Hematopoietic multipotent progenitor cell (in vitro differentiated cells): ENCODE measurements at places on chromosomes 7 and 10.

- no peak for DNase-seq
Observed at GRCh38 chr7:87912121-87912520, 21.9 kb upstream of the ADAM22 start.

GRCh38 chr7:157690833-157691585 is 354.2 kb downstream of the DNAJB6 start:
- DNase-seq, result no peak

DNA sequence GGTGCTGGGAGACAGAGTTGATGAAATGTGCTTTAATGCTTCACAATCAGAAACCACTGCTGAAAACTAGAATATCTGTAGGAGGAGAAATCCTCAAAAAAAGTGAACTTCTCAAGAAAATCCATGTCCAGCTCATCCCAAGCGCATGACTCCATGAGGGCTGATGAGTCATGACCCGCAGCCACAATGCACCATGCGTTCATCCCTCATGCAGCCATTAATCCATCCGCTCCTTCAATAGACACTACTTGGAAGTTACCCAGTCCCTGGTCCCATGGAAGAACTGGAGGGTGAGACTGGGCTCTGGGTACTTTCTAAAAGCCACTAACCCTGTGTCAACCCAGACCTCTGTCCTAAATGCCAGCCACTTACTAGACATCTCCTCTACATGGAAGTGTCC is 24.4 kb downstream of the TMEM273 start:
- no peak for DNase-seq

DNA sequence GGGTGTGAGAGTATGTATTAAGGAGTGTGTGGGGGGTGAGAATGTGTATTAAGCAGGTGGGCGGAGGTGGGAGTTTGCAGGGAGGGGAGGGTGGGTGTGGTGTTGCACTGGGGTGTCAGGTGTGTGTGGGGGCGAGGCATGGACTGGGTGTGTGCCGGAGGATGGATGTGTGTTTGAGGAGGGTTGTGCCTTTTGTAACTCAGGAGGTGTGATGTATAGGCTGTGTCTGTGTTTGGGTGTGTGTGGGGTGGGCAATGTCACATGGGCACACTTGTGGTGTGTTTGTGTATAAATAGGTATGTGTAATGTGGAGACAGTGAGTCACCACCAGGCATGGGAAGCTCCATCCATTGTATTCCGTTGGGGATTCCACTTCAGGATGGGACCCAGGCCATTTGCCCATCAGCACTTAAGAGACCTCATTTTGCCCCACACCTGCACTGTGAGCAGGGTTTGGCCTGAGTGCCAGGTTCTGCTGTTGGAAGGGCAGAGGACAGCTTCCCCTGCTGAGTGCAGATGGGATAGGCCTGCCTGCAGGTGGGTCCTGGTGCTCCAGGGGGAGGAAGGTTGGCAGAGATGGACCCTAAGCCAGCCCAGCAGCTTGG is 5.8 kb downstream of the UNC5B start:
- no peak for DNase-seq

- DNase-seq, result no peak
Observed at GRCh38 chr10:79336276-79336675, 11.0 kb upstream of the PPIF start.

DNA sequence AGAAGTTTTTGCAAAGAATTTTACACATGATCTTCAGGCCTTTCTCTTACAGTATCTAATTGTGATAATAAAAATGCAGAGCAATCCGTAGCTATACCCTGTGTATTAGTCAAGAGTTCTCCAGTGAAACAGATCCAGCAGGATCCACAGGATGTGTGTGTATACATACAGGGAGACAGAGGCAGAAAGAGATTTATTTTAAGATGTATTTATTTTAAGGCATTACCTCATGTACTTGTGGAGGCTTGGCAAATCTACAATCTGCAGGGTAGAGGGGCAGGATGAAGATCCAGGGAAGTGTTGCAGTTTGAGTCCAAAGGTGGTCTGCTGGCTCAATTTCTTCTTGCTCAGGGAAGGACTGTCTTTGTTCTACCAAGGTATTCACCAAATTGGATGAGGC is 41.7 kb downstream of the ARHGAP12 start:
- DNase-seq, result no peak

DNA sequence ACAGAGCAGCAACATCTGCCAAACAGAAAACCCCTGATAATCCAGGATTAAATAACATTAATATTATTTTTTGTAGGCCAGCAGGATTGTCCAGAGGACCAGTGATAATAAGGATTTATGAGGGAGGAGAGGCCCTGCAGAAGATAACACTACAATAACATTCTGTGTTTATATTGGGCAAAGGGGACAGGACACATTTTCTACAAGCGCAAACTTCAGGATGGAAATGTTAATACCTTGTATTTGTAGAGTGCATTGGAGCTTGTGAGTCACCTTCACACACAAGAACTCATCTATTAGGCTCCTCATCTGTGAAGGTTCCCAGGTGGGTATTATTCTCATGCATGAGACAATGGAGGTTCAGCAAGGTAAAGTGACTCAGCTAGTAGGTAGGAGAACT is 51.0 kb downstream of the BAMBI start:
- no peak for DNase-seq

GRCh38 chr10:58143944-58144343 is 123.8 kb downstream of the IPMK start:
- no peak for DNase-seq

- no peak for DNase-seq
Observed at GRCh38 chr7:27051451-27051850, 44.3 kb downstream of the HOXA1 start.

DNA sequence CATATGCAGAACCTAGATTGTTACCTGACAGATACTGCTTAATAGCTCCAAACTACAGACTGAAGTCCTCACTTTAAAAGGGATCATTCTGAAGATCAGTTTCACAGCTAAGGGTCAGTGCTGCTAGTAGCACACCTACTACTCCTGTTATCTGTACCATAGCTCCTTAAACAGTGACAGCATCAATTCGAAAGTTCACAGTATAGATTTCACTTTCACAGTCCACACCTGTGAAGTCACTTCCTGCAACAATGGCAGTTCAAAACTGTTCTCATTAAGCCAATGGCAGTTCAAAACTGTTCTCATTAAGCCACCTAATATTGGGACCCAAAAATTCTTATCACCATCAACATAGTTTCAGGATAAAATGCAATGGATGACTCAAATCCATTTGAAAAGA is 10.7 kb upstream of the FHIP2A start:
- DNase-seq, result no peak

GRCh38 chr10:79060641-79061255 is 8.0 kb upstream of the ZMIZ1 start:
- DNase-seq, result no peak

GRCh38 chr7:43481902-43482678 is 100.8 kb upstream of the STK17A start:
- no peak for DNase-seq

- no peak for DNase-seq
Observed at GRCh38 chr10:132187430-132188138, 836 bp downstream of the DPYSL4 start.

DNA sequence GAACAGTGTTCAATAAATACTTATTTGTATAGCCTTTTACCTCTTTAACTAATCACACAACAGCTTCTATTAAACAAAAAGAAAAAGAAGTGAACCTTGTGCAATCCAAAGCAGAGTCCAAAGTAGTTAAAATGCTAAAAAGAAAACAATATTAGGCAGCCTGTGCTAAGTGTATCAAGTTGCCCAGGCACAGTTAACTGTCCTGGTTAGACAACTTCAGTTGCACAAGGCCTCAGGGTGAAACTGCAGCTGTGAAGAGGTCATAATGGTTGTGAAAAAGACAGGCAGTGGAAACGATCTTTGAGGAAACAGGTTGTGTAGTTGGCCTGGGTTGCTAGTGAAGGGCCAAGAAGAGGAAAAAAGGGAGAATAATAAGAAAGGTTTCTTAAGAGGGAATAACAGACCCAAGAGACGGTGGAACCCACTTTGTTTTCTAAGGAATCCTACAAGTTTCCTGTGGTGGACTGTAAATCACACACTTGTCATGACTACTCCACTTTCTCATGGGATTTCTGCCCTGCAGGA is 6.0 kb upstream of the CROT start:
- no peak for DNase-seq

GRCh38 chr10:38016354-38016753 is 5.9 kb downstream of the ZNF33A start:
- no peak for DNase-seq

- no peak for DNase-seq
Observed at GRCh38 chr7:28362812-28363211, 49.5 kb upstream of the CREB5 start.

DNA sequence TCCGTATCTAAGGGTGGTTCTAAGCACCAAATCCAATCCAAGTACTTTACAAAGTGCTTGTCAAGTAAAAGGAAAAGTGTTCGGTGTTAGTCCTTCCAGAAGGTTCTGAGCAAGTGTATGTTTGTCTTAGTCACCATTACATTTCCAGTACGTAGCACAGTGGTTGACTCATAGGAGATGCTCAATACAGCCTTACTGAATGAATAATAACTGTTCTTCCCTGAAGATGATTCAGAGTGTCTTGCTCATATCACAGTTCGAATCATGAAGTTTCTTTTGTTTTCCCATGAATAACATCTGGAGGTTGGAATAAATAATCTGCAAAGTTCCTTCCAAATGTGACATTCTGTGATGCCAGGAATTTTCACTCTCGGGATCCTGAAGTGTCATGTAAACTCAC is 53.4 kb downstream of the WNT2 start:
- no peak for DNase-seq

GRCh38 chr10:7409045-7409731 is 1.6 kb downstream of the SFMBT2 start:
- DNase-seq, result peak; percentile 29

DNA sequence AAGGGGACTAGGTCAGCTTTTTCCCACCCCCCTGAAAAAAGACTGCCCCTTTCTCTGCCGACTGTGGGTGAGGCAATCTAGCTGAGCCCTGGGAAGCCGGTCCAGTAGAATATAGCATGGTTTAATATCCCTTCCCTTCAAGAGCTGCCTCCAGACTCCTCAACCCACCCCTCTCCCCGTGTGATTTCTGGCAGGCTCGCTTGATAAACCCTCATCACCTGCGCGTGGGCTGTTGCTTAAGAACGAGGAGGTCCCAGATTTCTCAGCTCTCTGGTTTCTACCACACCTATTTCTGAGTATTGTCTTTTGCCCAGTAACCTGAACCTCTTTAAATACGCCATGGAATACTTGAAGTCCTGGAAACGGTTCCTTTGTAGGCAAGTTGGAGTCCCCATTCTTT is 2.0 kb upstream of the LRRC4 start:
- no peak for DNase-seq

GRCh38 chr7:23017309-23017708 is 3.4 kb upstream of the HYCC1 start:
- DNase-seq, result no peak

DNA sequence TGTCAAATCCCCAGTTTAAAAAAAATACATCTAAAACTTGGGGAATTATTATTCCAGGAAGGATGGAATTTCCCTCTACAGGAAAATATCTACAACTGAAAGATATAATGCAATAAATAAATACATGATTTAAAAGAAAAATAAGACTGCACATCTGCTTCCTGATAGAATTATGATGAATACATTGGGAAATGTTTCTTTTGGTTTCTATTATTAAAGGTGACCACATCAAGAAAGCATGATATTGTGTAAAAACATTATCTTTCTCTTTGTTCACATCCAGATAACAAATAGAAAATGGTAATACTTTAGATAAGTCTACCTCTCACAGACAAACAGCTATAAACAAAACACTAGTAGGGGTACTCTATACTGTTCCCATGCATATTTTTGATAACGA is 19.2 kb downstream of the SEMA3D start:
- DNase-seq, result no peak

DNA sequence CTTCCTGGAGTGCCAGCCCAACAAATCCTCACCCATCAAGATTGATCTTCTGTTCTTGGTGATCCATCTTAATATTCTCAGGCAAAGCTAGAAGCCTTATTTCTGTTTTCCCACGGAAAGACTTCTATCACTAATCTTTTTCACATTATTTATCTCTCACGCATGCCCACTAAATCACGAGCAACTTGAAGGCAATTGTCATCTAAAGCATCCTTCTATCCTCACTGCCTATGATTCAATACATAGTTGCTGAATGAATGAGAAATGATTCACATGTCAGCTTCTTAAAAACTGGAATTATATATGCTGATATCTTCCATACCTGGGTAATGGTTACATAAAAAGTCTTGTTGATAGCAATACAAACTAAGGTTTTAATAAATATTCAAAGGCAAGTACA is 12.6 kb upstream of the COL1A2 start:
- DNase-seq, result no peak

DNA sequence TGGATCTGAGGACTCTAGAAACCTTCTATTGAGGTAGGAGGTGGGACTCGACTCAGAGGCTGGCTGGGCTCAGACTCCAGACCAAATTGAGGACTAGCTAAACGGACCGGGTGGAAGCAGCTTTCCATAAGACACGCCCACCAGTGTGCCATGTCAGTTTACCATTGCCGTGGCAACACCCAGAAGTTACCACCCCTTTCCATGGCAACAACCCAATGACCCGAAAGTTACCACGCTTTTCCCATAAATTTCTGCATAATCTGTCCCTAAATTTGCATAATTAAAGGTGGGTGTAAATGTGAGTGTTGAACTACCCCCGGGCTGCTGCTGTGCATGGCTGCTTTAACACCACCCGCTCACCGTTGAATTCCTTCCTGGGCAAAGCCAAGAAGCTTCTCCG is 58.9 kb downstream of the MICALL2 start:
- no peak for DNase-seq

- DNase-seq, result no peak
Observed at GRCh38 chr10:74382663-74383062, 231.6 kb downstream of the ADK start.

- no peak for DNase-seq
Observed at GRCh38 chr10:93541402-93542357, 24.8 kb upstream of the FFAR4 start.

GRCh38 chr7:135178364-135178763 is 7.9 kb upstream of the CYREN start:
- DNase-seq, result no peak

DNA sequence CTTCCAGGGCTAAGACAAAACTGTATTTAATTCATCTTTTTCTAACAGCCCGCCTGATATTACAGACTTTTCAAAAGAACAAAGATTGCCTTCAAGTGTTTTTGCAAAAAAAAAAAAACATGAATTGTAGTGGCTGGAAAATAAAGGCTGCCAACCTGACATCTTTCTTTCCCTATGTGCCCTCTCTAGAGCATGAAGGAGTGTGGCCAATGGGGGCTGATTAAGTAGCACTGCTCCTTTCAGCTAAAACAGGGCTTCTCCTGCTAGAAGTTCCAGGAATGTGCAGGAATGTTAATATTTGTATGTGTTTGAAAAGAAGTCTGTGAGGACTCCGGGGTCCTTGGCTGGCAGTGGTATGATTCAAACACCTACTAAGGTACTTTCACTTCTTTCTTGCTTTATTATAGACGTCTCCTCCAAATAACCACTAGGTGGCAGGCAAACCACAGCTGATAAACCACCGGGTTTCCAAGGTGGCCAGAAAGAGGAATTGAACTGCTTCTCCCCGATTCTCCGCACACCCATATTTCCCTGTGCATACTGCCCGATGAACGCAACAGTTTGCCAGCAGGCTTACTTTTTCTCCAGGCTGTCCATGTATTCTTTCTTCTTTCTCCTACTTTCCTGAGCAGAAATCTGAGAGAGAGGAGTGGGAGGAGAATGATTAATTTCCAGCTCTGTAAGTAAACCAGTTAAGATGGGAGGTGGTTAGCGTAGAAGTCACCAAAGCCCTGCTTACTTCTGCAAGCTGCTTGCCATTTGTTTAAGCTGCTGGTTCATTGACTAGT is 56.8 kb upstream of the DGKI start:
- DNase-seq, result peak; percentile 51
